ENCODE measurements at places on chromosomes 7 and 10.
A peak's percentile ranks its signal among the peaks of the same experiment; 100 is the strongest.

DNA sequence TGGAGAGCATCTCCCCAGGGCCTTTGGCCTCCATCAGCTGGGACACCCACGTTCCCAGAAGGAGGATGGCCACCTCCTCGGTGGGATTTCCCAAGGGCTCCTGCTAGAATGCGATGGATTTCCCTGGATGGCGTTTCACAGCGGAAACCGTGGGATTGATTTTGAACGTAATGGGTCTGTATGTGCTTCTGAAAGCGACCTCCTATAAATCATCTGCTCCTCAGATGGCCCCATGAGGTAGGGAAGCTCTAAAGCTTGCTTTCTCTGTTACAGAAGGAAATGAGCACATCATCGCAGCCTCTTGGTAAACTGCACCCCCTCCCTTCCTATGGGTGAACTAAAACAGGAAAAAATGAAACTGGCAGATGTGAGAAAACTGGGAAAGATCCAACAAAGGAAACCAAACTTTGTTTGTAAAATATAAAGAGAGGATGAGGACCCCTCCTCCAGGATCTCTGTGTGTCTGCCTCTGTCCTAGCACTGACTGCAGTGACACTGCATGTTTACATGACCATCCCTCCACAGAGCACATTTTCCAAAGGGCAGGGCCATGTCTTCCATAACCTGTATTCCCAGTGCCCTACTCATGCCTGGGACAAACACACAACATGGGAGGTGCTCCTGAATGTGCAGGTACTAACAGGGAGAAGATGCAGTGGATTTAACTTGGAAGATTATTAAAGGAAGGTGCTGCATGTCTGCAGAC, 57.6 kb downstream of the LYZL1 start:
- no peak for DNase-seq

- peak; percentile 93 for DNase-seq
These were observed at the start of gene ADAM22 for GRCh38 chr7:87933953-87934698. ADAM22 (plus strand) TSS chr7:87934251; CDS start chr7:87934466, 215 bp downstream.

GRCh38 chr7:114021135-114021534, 102.3 kb upstream of the PPP1R3A start:
- no peak for DNase-seq

DNA sequence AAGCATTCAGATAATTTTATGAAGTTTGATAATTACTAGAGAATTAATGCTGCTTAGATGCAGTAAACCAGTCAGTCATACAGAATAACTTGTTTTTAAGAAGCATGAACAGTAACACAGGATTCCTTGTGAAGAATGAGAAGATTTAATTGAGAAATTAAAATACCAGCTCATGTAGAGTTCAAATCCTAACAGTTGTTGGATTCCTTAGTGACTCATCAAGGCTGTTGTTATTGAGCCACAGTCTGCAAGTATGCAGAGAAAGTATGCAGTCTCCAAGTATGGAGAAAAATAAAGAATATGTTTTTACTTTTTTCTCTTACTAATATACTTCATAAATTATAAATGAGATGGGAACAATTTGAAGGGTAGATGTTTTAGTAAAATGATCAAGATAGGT, 30.2 kb upstream of the CYP26C1 start:
- no peak for DNase-seq

- no peak for DNase-seq
These were observed 4.1 kb downstream of the ZNF777 start for GRCh38 chr7:149456506-149457421.

DNA sequence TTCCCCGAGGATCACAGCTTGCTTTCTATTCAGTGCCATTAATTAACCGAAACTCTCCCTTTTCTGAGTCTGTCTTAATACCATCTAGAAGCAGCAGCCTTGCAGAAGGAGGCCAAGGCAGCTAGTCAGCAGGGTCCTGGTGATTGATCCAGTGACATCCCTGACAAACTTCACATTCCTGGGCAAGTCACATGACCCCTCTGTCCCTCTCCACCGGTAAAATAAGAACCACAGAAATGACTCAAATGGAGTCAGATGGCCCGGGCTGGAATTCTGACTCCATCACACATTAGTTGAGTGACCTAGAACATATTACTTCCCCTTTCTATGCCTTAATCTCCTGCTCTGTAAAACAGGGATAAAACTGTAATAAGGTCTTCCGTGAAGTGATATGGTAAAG, 17.2 kb upstream of the ACSL5 start:
- DNase-seq: no peak

DNA sequence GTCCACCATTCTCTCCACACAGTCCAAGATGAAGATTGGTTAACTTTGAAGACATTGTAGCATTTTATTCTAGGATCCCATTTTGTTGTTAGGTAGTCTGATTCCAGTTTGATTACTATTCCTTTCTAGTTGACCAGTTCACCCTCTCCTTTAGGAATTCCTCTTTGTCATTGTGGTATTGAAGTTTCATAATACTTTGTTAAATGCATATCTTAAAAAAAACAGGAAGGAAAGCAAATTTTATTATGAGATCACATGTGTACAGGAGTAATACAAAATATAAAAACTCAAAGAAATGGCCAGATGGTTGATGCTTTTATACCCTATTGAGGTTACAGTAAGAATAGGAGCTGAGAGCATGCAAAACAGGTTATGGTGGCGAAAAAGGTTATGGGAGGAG, 15.5 kb upstream of the SEMA3C start:
- DNase-seq: no peak

DNA sequence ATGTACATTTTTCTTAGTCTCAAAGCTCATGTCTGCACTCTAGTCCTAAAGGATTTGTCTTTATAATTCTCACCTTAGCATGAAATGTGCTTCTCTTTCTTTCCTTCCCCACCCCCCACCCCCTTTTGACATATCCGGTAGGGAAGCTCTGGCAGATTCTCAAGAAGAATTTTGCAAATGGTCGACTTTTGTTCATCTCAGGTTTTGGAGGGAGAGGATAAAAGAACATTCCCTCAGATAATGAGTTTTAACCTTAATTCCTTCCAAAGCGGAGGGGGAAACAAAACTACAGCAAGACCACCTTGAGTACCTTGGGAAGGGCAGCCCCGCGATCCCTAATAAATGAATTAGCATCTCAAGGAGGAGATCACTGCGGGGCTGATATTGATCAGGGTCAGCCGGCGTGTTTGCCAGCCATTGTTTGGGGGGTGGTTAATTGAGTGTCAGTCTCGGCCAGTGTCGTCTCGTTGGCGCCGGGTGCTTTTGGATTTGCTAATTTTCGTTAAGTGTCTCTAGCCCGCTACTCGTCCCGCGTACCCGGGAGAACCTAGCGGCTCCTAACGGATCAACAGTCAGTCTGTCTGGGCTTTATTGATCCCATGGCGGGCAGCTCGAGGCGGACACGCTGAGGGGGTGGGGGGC, 874 bp upstream of the BAMBI start:
- DNase-seq: no peak

- no peak for DNase-seq
These were observed 6.3 kb downstream of the CDK6 start for GRCh38 chr7:92830027-92830426.

- DNase-seq: no peak
These were observed 40.4 kb downstream of the RASGEF1A start for GRCh38 chr10:43226441-43226840.

- DNase-seq: no peak
These were observed 439.3 kb downstream of the RPS24 start for GRCh38 chr10:78473006-78473405.

DNA sequence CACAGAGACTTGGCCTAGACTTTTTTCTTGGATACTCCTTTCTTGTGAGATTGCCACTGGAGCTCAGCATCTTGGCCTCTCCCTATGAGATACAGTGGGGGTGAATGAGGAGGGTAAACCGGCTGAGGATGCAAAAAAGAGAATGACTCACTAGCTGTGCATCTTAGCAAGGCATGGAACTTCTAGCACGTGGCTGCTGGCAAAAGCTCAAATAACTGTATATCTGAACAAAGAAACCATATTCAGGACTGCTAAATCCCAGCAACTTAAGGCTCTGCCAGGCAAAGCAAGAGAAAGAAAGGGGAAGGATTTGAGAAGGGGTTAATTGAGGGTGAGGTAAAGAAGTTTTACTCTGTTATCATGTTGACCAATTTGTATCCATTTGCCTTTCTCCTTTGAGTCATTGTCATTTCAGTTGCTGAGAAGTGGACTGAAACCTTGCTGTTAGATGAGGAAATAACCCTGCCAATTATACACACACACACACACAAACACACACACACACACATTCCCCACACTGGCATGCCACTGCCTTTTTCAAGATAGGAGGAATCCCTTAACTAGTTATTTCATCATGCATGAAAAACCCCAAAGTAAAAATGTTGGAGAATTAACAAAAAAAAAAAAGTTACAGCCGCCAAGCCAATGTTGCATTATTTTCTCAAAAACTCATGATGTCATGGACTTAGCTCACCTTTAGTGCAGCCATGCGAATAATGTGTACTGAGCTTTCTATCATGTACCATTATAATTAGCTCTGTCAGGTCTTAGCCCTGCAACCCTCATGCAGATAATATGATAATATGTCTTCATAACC, 997.3 kb downstream of the LRMDA start:
- no peak for DNase-seq

DNA sequence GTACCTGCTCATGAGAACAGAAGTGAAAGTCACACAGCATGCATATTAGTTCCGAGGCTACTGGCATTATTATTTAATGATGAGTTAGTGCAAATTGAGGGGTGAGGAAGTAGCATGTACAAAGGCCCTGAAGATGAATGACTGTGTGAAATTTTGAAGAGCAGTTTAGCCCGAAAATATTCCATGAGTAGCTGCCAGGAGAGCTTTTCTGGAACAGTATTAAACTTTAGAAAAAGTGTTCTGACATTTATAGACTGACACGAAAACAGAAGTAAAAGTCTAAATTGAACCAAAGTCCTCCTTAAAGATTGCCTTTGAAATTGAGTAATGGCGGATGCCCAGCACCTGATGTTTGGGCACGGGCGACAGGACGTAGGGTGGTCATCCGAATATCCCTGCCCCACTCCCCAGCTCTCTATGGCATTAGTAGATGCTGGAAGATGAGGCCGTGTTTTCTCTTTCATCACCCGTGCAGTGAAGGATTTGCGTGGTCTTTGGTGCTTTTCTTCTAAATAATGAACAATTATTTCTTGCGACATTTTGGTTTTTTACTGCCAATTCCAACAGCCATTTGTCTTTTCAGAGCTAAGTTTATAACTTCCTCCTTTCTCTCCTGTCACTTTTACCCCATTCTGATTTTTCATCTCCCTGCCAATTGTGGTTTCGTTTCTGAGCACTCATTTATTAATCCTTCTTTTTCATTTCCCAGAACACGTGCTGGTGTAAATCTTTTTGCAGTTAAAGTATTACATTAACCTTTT, 192.6 kb downstream of the MGMT start:
- no peak for DNase-seq

DNA sequence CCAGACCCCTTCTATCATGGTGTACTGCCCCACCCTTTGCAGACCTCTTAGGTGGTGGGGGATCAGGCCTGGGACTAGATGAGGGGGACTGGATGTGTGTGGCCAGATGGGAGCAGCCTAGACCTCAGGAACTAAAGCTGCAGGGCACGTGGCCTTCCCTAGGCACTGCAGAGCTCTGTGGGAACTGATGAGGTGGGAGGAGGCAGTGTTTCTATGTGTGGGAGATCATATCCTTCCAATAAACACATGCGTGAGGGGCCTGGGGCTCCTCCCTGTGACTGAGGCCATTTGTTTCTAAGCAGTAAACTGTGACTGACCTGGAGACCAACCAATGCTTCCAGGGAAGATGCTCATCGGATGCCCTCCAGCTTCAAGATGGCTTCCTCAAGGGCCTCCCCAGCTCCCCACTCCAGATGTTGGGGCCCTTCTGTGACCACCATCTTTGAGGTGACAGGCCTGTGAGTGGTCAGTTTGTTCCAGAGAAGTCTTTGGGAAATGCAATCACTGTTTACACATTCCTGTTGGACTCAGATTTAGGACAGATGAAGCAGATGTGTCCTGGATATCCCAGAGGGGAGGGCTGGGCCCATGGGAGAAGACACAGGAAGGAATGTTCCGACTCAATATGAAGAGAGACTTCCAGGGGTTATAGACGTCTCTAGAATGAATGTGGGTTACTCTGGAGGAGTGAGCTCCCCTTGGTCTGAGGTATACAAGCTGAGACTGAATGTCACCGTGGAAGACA, 23.6 kb upstream of the ZCCHC24 start:
- DNase-seq: no peak

DNA sequence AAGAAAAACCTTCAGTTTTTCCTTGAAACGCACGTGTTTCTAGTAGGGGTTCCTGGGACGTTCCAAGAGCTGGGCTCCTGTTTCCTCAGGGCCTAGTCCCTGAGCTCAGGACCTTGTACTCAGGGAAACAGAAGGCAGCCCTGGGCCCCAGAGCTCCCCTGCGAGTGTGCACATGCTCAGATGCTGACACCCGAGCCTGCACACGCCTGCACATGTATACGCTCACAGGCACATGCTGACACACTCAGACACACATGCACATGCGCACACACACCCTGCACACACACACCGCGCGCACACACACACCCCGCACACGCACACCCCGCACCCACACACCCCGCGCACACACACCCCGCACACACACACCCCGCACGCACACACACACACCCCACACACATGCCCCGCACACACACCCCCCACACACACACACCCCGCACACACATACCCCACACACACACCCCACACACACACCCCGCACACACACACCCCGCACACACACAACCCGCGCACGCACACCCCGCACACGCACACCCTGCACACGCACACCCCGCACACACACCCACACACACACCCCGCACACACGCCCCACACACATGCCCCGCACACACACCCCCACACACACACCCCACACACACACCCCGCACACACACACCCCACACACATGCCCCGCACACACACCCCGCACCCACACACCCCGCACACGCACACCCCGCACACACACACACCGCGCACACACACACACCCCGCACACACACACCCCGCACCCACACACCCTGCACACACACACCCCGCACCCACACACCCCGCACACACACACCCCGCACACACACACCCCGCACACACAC, 52.2 kb downstream of the CALML3 start:
- DNase-seq: no peak

Data from psoas muscle (tissue), 8 donors.